ENCODE measurements at places on chromosomes 6 and 20.

- no peak for DNase-seq
Measured at GRCh38 chr6:35026434-35027222, 114.5 kb downstream of the TCP11 start.

GRCh38 chr6:157288575-157288974 lies 34.7 kb downstream of the TMEM242 start:
- DNase-seq, result no peak

DNA sequence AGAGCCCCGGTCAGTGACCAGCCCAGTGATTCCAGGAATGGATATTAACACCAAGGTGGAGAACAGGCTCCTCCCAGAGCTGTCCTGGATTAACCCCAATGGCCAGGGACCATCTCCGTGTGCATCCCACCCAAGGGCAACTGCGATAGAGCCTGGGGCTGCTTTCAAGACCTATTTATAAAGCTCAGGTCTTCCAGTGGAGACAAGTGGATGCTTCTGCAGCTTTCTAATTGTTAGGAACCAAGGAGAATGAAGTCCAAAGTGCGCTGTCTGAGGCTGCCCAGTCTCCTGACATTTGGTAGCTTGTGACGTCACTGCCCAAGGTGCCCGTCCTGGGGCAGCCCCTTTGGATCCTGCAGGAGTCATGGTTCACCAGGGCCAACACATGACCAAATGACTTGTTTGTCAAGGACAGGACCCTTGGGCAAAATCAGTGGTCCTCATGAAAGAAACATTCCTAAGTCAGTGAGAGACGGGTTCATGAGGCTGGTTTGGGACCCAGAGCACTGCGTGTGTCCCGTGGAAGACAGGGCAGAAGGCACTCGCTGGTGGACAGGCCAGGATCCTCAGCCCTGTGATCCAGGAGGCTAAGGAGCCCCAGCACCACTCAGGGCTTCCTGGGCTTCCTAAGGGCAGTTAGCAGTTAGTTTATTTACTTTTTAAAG lies 174.9 kb downstream of the ANKRD60 start:
- DNase-seq, result no peak

- DNase-seq, result no peak
Measured at GRCh38 chr6:157555455-157556143, 174.6 kb downstream of the ZDHHC14 start.

GRCh38 chr20:10626896-10627295 lies 46.9 kb downstream of the JAG1 start:
- no peak for DNase-seq

- no peak for DNase-seq
Measured at GRCh38 chr20:63935447-63935846, 20.8 kb downstream of the UCKL1 start.

DNA sequence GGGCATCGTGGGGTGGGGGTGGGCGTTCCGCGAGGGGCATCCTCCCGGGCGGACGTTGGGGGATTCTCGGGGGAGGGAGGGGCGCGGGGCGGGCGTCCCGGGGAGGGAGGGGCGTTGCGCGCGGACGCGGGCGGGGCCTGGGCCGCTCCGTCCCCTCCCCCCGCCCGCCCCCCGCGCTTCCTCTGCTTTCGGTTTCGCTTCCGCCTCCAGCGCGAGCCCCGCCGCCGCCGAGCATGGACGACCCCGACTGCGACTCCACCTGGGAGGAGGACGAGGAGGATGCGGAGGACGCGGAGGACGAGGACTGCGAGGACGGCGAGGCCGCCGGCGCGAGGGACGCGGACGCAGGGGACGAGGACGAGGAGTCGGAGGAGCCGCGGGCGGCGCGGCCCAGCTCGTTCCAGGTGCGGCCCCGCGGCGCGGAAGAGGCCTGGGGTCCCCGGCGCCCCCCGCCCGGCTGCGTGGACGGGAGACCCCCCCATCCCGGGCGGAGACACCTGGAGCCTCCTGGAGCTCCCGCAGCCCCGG lies at the start of gene OGFR:
TSS of gene OGFR (plus strand) at position 209 of the 528 bp plus-strand sequence. CDS start at position 234, 25 bp downstream.
- peak; percentile 64 for DNase-seq

- DNase-seq, result no peak
Measured at GRCh38 chr6:154738551-154738961, 5.3 kb downstream of the SCAF8 start.
